ENCODE measurements at places on chromosomes 16 and 17. TPM values are rescaled to one million over a fixed set of nuclear protein-coding genes. Genes with fewer than 3 reads are reported as not detected.
A peak's percentile ranks its signal among the peaks of the same experiment; 100 is the strongest.

Gene MPO
- not detected for total RNA-seq

- DNase-seq, result peak; percentile 71
Measured at GRCh38 chr16:67428146-67428731, 2.7 kb upstream of the HSD11B2 start.

DNA sequence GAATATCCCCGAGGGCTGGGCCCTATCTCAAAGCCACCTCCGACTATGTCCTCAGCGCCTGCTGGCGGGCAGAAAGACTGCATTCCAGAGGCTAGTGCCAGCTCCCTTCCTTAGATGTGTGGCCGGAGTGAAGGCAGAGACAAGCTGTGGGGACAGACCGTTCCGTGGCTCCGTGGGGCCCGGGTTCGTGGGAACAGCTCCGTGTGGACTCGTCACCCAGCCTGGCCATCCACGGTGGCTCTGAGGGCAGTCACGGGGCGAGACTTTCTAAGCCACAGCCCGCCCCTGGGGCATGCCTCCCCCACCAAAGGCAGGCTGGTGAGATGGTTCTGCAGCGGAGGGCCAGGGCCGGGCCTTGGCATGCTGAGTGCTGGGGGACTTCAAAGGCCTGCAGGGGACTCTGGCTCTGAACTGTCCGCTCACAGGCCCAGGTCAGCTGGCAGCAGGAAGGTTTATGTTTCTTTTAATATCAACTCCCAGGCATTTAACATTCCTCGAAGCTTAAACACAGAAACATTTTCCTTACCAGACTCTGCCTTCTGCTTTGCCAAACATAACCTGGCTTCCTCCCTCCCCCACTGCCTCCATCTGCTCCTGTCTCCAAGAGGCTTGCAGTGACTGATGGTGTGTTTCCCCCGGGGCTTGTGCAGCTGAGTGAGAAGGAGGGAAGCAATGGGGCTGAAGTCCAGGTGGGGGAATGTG, 50.4 kb downstream of the TIMM22 start:
- no peak for DNase-seq

Gene CRK
- total RNA-seq, result 39.0 TPM

DNA sequence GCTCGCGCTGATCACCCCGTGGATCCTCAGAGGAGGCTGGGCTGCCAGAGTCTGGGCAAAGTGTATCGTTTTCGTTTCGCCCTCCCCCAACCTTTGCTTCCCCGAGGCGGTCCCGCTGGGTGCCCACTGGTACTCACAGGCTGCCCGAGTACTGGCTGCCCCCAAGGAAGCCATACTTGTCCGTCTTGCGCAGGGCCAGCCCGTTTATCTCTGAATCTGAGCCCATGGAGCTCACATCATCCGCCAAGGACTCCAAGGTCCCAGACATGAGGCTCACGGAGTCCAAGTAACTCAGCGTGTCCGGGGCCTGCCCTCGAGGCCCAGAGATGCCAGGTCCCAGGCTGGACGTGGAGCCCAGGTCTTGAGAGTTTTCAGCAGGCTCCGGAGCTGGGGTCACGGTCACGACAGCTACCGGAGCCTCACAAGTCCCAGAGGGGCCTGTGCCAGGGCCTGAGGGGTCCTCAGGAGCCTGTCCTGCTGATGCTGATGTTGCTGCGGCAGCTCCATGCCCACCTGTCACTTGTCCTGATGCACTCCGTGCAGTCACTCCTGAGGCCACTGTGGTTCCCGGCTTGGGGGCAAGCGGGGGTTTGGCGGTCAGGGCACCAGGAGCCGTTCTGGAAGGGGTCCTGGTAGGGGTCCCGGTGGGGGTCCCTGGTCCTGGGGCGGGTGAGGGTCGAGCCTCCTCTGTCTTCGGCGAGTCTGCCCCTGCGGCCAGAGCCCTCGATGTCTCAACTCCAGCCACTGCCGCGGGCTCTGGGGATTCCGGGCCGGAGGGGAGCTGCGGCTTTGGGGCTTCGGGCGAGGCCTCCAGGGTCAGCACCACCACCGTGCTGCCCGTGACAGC, 980 bp downstream of the TBC1D10B start:
- peak; percentile 32 for DNase-seq
